ENCODE measurements at places on chromosomes 5 and 9. TPM values are rescaled to one million over a fixed set of nuclear protein-coding genes. Genes with fewer than 3 reads are reported as not detected.

- no peak overlapping the region for H3K27ac ChIP-seq
- H3K36me3 ChIP-seq = no peaks in the 10 kb centered on the region
- H3K27me3 ChIP-seq = no peaks in the 10 kb centered on the region
Measured at GRCh38 chr9:114430457-114430856, 42.7 kb upstream of the AKNA start.

DNA sequence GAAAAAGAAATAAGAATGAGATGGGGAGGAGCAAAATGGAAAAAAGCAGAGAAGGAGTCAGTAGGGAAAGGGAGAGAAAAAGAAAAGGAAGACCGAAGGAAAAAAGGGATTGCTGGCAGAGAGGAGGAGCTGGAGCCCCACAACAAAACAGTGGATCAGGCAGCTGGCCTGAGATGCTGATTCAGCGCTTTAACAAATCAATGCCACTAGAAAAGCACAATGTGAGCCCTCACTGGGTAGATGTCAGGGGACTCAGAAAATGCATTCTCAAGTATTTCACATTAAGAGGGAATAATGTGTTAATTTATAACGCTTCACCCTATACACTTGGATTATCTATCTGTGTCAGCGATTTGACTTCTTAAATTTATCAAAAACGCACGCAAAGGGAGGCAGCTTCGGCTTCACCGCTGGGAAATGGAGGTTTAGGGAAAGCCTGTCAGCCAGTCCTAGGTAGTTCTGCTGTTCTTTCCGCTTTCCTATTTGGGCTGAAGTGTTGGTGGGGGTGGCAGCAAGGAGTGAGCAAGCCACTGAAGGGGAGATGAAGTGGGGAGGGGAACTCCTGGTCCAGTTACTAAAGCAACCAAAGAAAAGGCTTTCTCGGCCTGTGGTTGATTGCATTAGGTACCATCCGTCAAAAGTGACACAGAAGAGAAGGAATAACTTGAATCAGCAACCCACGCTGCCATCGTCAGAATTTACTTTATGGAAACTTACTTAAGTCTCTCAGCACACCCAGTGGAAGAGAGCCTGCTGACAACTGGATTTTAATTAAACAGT, 161.6 kb downstream of the BNC2 start:
- no peaks in the 10 kb centered on the region for H3K36me3 ChIP-seq
- no peaks in the 10 kb centered on the region for H3K27me3 ChIP-seq
- H3K27ac ChIP-seq = no peak overlapping the region
- DNase-seq = no peak

DNA sequence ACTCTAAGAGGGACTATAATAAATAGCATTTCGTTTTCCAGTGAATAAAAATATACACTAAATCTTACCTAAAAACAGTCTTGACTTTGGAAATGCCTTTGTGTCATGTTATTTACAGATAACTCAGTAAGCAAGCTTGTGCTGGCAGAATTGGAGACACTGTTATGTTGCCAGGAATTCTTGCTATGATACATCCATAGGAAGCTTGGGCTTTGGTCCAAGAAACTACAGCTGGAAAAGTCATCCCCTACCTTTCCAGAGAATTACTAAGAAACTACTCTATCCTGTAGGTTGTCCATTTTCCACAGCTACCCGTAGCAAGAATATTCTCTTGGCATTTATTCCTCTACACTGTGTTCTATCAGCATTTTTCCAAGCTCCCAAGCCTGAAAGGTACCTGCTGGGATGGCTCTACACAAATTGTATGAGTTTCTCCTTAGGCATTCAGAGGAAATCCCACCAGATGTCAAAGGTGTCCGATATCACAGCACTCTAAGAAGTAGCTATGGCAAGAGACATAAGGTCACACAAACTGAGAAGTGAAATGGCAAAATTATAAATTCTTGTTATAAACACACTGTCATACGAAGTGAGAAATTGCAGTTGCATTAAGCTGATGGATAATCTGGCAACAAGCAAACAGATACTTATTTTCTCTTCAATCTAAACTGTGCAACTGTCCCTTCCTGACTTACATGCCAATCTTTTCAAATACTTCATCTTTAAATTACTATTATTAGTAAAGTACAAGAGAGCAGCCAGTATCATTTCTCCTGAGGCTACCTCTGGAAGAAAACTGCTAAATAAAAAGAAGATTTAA, 68.5 kb downstream of the MCTP1 start:
- no peaks in the 10 kb centered on the region for H3K36me3 ChIP-seq
- H3K27me3 ChIP-seq = no peaks in the 10 kb centered on the region
- no peaks in the 10 kb centered on the region for H3K4me1 ChIP-seq
- H3K27ac ChIP-seq = no peak overlapping the region

DNA sequence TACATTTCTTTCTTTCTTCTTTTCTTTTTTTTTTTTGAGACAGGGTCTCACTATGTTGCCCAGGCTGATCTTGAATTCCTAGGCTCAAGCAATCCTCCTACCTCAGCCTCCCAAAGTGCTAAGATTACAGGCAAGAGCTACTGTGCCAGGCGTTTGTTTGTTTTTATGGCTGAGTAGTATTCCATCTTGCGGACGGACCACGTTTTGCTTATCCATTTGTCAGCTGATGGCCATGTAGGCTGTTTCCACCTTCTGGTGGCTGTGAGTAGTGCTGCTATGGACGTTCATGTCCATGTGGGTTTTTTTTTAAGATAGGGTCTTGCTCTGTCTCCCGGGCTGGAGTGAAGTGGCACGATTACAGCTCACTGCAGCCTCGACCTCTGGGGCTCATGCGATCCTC, 2.5 kb downstream of the DOK3 start:
- peaks cover 17% of the 10 kb centered on the region for H3K36me3 ChIP-seq
- H3K27me3 ChIP-seq = no peaks in the 10 kb centered on the region
- DNase-seq = no peak
- H3K4me3 ChIP-seq = no peak overlapping the region
- H3K27ac ChIP-seq = no peak overlapping the region

DNA sequence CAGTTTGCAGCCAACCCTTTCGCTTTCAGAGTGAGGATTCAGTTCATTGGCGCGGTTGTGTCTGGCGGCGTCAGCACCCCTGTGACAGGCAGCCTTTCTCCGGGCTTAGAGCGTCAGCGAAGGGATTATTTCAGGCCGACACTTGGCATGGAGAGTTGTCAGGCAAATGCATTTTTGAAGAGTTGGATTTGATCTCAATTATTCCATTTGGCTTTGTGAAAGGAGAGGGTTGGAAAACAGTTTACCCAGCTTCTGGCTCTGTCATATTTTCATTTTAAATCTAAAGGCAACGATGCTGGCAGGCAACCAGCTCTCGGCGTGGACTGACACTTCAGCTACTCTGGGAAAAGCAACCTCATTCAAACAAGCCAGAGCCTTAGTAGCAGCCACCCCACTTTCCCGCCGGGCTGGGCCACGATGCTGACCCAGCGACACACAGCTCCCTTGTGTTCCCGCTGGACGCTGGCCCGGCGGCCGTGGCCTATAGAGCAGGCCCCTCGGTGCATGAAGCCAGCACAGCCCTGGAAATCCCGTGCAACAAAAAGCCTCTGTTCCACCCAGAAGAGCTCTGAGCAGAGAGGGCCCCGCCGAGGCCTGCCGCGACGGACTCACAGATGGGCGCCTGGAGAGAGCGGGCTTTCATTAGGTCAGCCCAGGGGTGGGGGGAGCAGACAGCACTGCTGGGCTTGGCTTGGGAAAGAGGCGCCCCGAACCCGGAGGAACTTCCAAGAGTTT, 28.9 kb upstream of the LPCAT1 start:
- H3K27ac ChIP-seq = no peak overlapping the region
- H3K4me3 ChIP-seq = no peak overlapping the region
- no peak for DNase-seq

- H3K27me3 ChIP-seq = no peaks in the 10 kb centered on the region
- H3K27ac ChIP-seq = no peak overlapping the region
- H3K36me3 ChIP-seq = no peaks in the 10 kb centered on the region
Measured at GRCh38 chr5:130425424-130425823, 521.2 kb downstream of the CHSY3 start.

DNA sequence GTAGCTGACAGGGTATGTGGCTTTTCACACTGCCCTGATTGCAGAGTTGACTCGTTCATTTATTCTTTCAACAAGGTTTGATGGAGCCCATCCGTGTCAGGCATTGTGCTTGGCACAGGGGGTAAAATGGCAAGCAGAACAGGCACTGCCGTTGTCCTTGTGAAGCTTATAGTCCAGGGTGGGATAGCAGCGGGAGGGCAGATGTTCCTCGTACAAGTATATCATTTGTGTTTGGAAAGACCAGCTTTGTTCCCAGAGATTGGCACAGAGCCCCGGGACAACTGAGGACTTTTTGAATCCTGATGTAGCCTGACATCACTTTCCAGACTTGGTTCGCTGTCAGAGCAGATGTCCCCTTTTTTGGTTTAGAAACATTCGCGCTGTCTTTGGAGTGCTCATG, 50.9 kb downstream of the MVB12B start:
- DNase-seq = no peak
- no peak overlapping the region for H3K4me3 ChIP-seq
- H3K36me3 ChIP-seq = no peaks in the 10 kb centered on the region
- H3K4me1 ChIP-seq = no peaks in the 10 kb centered on the region

DNA sequence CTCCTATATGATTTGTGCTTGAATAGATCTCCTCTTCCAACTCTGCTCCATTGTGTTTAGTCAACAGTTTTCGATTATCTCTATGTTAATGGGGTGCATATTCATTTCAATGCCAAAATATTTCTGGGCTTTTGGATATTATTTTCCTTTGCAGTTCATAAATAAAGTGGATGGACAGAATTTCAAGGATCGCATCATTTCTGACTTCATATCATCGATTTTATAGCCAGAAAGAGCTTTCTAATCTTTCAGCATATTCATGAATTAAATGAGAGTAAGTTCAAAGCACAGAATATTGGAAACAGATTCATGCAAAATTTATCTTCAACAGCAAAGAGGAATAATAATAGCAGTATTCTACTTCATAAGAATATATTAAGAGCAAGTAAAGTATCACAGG, 60.0 kb upstream of the MINAR2 start:
- H3K4me3 ChIP-seq = no peak overlapping the region
- H3K4me1 ChIP-seq = no peaks in the 10 kb centered on the region
- H3K27ac ChIP-seq = no peak overlapping the region
- no peaks in the 10 kb centered on the region for H3K36me3 ChIP-seq
- H3K27me3 ChIP-seq = no peaks in the 10 kb centered on the region

- H3K4me1 ChIP-seq = no peaks in the 10 kb centered on the region
- no peak overlapping the region for H3K27ac ChIP-seq
- no peak for DNase-seq
- no peaks in the 10 kb centered on the region for H3K36me3 ChIP-seq
- no peaks in the 10 kb centered on the region for H3K27me3 ChIP-seq
- H3K4me3 ChIP-seq = no peak overlapping the region
Measured at GRCh38 chr9:105911104-105911911, 217.0 kb downstream of the TMEM38B start.

ZNF189 gene
- 36.4 TPM for total RNA-seq

IFNE gene
- total RNA-seq = not detected

Measured in adrenal gland (tissue), 19 donors.